Vagina (tissue), 2 donors: ENCODE measurements at places on chromosomes 7 and 10.

GRCh38 chr10:663831-664251 is 25.6 kb downstream of the DIP2C start:
- peaks cover 48% of the 10 kb centered on the region for H3K4me1 ChIP-seq
- H3K27me3 ChIP-seq: no peaks in the 10 kb centered on the region
- no peaks in the 10 kb centered on the region for H3K36me3 ChIP-seq

- DNase-seq: no peak
- no peaks in the 10 kb centered on the region for H3K27me3 ChIP-seq
- H3K4me3 ChIP-seq: no peak overlapping the region
- H3K4me1 ChIP-seq: no peaks in the 10 kb centered on the region
Observed at GRCh38 chr10:56943221-56943755, 582.2 kb upstream of the ZWINT start.

- H3K4me3 ChIP-seq: no peak overlapping the region
- H3K4me1 ChIP-seq: peaks cover 31% of the 10 kb centered on the region
- no peaks in the 10 kb centered on the region for H3K36me3 ChIP-seq
- no peaks in the 10 kb centered on the region for H3K27me3 ChIP-seq
- H3K27ac ChIP-seq: no peak overlapping the region
Observed at GRCh38 chr7:7563813-7564212, 2.9 kb upstream of the MIOS start.

DNA sequence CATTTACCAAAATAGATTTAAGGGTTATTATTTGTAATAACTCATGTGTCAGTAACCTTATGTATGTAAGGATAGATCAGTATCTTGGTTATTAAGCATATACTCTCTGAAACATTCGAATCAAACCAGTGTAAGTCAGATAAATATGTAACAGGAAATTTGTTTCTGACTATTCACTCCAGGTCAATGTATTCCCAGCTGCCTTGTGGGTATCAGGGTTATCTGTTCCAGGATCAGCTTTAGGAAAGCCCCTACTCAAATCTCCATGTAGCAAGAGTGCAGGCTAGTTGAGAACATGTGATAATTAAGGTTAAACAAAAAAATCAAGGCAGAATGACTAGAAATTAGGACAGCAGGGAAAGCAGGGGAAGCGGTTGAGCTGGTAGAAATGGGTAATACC is 201.7 kb downstream of the AUTS2 start:
- H3K36me3 ChIP-seq: no peaks in the 10 kb centered on the region
- H3K27ac ChIP-seq: no peak overlapping the region
- H3K4me1 ChIP-seq: peaks cover 8% of the 10 kb centered on the region
- no peak overlapping the region for H3K4me3 ChIP-seq
- H3K27me3 ChIP-seq: no peaks in the 10 kb centered on the region
- no peak for DNase-seq
